Stromal cell of bone marrow (primary cell): ENCODE measurements at places on chromosomes 2 and 18.

- no peak for DNase-seq
These were observed 114.7 kb downstream of the TNS1 start for GRCh38 chr2:217887841-217888701.

GRCh38 chr2:74849228-74849892 is 15.4 kb downstream of the HK2 start:
- DNase-seq = no peak

GRCh38 chr2:207865210-207865609 is 95.5 kb upstream of the FZD5 start:
- no peak for DNase-seq

GRCh38 chr2:218370410-218371063 is 11.5 kb upstream of the SLC11A1 start:
- no peak for DNase-seq

GRCh38 chr2:104539649-104540048 is 314.3 kb upstream of the POU3F3 start:
- no peak for DNase-seq

- no peak for DNase-seq
These were observed 1.7 kb upstream of the PER2 start for GRCh38 chr2:238290091-238290509.
